Ascending aorta (tissue), 2 donors: ENCODE measurements at places on chromosomes 12 and 14. TPM values are rescaled to one million over a fixed set of nuclear protein-coding genes. Genes with fewer than 3 reads are reported as not detected.
A peak's percentile ranks its signal among the peaks of the same experiment; 100 is the strongest.

Gene AKAP3
- 2.8 TPM for total RNA-seq

DNA sequence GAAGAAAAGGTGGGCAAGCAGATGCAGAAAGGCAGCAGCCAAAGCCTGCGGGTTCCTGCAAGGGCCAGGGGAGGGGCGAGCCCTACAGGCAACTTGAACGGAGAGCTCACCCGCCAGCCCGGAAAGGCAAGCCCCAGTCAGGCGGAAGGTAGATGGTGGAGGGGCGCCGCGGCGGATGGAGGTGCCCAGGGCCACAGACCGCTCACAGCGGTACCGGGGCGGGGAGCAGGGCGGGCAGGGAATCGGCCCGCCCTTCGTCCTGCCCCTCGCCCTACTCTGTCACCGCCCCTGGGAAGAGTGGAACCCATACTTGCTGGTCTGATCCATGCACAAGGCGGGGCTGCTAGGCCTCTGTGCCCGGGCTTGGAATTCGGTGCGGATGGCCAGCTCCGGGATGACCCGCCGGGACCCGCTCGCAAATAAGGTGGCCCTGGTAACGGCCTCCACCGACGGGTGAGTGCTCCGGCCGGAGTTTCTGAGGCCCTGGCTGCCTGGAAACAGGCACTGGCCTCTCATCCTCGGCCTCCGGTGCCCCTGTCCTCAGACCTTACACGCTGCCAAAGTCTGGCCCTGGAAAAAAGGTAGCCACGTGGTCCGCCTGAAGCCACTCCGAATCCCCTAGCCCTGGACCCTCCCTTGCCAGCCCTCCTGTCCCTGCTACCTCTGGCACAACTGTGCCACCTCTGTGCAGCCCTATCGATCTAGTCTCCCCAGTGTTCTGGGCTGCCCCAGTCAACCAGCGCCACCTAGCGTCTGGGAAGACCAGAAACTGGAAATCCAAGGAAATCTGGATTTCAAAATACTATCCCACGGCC is at the start of gene DHRS4:
TSS of gene DHRS4 (plus strand) at position 307 of the 815 bp plus-strand sequence. CDS start at position 326, 19 bp downstream.
- no peaks in the 10 kb centered on the region for H3K36me3 ChIP-seq
- DNase-seq, result peak; percentile 28
- H3K4me1 ChIP-seq, result peaks cover 15% of the 10 kb centered on the region

- H3K4me3 ChIP-seq, result no peak overlapping the region
- H3K4me1 ChIP-seq, result no peaks in the 10 kb centered on the region
- H3K36me3 ChIP-seq, result peaks cover 36% of the 10 kb centered on the region
- no peak for DNase-seq
Measured at GRCh38 chr12:3281588-3282383, 204.6 kb downstream of the TSPAN9 start.

GRCh38 chr14:78610994-78611393 is 440.8 kb downstream of the NRXN3 start:
- H3K4me1 ChIP-seq, result no peaks in the 10 kb centered on the region
- H3K4me3 ChIP-seq, result no peak overlapping the region
- H3K27ac ChIP-seq, result no peak overlapping the region
- no peaks in the 10 kb centered on the region for H3K27me3 ChIP-seq

GRCh38 chr14:22977684-22978486 is 4.5 kb downstream of the AJUBA start:
- peaks cover 13% of the 10 kb centered on the region for H3K36me3 ChIP-seq
- no peak for DNase-seq
- H3K4me1 ChIP-seq, result peaks cover 5% of the 10 kb centered on the region
- H3K27ac ChIP-seq, result peak overlapping the region; percentile 92
- H3K27me3 ChIP-seq, result no peaks in the 10 kb centered on the region

DNA sequence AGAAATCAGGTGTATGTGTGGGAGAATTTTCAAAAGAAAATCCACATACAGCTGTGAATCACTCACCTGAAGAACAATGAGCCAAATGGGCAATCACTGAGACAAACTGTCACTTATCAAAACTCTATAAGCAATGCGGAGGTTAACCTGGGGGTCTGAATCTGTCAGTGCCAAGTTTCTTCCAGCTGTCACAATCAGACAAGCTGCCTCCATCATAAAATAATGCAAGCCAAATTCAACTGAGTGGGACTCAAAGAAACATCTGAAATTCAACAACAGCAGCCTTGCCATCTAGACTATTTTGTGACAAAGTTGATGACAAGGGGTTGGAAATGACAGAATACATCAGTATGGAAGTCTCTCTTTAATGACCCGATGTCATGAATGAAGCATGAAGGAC is 60.3 kb downstream of the GARIN6 start:
- DNase-seq, result no peak
- no peaks in the 10 kb centered on the region for H3K4me1 ChIP-seq
- H3K27ac ChIP-seq, result no peak overlapping the region

GRCh38 chr12:96503976-96504375 is 14.6 kb downstream of the CFAP54 start:
- no peaks in the 10 kb centered on the region for H3K36me3 ChIP-seq
- no peak for DNase-seq
- H3K27me3 ChIP-seq, result no peaks in the 10 kb centered on the region
- no peak overlapping the region for H3K27ac ChIP-seq
- H3K4me1 ChIP-seq, result peaks cover 8% of the 10 kb centered on the region

DNA sequence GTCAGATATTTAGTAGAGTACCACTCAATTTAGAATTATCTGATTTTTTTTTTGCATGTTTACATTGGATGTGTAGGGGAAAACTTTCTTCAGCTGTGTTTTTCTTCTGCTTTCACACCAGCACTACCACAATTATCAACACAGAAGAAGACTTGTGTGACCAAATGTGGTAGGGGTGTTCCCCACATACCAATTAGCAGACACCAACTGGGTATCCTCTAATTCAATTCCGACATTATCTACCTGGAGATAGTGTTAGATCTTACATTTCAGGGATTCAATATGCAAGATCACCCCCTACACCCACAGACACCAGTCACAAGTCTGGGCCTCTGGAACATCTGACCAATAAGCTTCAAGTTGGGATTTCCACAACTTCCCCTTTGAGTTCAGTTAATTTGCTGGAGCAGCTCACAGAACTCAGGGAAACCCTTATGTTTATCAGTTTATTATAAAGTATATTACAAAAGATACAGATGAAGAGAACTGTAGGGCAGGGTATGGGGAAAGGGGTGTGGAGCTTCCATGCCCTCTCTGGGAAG is 4.1 kb upstream of the KLRG1 start:
- no peak overlapping the region for H3K4me3 ChIP-seq
- no peak overlapping the region for H3K27ac ChIP-seq
- no peak for DNase-seq
- H3K27me3 ChIP-seq, result no peaks in the 10 kb centered on the region

GRCh38 chr12:117134059-117134458 is 34.8 kb upstream of the TESC start:
- no peak overlapping the region for H3K27ac ChIP-seq
- no peaks in the 10 kb centered on the region for H3K27me3 ChIP-seq
- no peak for DNase-seq
- no peak overlapping the region for H3K4me3 ChIP-seq
